Activated gamma-delta T cell treated with anti-CD3 and anti-CD28 coated beads, Interleukin-2, amount 50 U/mL, for 16 hours (primary cell): ENCODE measurements at places on chromosomes 4 and X.

DNA sequence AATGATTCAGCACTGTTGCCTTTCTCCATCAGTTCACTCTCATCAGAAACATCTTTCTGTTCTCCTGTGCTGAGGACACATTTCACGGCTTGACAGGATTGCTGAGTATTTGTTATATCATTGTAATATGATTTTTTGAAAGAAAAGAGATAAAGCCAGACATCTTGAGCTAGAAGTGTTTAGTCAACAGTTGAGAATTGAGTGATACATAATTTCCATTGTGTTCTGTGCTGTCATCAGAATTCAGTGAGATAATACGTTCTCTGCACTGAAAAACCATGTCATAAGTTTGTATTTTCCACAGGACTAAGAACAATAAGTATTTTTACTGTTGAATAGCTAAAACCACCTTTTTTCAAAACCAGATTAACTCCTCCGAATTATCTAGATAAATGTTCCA lies 50.2 kb upstream of the GPRIN3 start:
- no peak for DNase-seq

GRCh38 chrX:2691543-2692220 lies 587 bp downstream of the CD99 start:
- no peak for DNase-seq

- DNase-seq = no peak
Measured at GRCh38 chr4:146340798-146341197, 126.5 kb downstream of the REELD1 start.

GRCh38 chrX:37854748-37855147 lies 7.4 kb upstream of the DYNLT3 start:
- DNase-seq = no peak

DNA sequence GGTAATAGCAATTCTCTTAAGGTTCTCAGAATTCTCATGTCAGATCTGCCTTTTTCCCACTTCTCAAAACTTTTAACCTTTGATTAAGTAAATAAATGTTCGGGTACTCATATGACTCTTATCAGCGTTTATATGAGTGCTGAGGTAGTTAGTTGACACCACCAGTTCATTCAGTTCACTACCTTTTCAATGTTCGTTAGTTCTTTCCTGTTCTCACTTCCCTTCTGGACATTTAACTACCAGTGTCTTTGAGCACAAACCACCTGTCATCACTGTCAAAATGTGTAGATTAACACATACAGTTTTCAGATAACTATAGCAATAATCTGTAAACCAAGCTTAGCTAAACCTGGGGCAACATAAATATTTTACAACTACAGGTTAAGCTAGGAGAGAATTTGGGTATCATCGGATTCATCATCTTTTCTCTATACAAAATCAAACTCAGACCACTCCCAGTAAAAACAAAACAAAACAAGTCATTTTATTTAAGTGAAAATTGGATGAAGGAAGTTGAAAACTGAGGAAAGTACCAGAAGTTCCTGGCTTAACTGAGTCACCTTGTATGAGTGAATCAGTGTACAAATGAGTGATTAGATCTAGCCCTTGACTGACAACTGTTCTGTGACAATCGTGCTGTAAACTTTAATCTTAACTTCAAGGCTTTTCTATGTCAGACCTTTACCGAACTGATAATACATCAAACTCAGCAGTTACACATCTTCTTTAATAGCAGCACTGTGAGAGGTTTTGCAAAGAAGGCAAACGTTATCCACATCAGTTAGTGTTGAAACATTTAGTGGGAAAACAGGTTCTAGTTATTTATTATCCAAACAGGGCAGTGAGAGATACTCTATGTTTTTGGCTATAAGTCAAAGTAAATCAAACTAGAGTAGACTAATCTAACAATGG lies 41.9 kb downstream of the ARHGEF38 start:
- DNase-seq = no peak

DNA sequence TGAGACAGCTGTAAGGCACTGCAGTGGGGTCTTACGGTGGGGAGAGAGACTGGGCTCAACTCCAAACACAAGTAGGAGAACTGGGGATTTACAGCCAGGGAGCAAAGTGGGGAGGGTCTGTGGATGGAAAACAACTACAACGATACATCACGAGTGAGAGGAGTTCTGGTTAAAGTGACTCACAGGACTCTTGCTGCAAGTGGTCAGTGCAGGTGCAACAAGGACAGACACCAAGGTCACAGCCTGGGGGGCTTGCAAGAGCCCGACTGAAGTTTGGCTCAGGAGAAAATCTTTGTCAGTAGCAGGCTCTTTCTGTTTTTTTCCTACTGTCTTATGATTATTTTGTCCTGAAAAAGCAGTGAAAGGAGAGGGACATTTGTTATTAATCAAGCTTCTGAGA lies 10.1 kb upstream of the FAT1 start:
- DNase-seq = no peak

DNA sequence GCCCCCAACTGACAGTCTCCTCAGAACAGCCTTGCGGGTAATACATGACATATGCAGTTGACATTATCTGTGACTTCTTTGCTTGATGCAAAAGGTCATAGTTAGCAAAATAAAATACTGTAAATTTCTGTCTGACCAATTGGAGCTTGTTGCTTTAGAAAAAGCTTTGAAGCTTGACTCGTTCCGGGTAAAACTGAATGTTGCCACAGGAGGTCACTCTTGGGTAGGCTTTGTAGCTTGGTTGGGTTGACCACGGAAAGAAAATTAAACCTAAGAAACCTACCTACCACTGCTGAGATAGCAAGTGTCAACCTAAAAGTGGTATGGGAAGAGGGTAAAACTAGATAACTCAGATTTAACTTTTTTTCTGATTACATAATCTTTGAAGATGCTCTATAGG lies 23.2 kb downstream of the PRPS2 start:
- DNase-seq = no peak
